IPS DF 6.9 (cell line): ENCODE measurements at places on chromosomes 1 and 21.

- DNase-seq = peak; percentile 77
Observed at GRCh38 chr1:155978325-155978972, at the start of gene ARHGEF2. TSS of gene ARHGEF2 (minus strand) at chr1:155978547. CDS start at chr1:155978427, 120 bp downstream.

GRCh38 chr1:47575855-47576757, 138.3 kb downstream of the FOXD2 start:
- DNase-seq = no peak

DNA sequence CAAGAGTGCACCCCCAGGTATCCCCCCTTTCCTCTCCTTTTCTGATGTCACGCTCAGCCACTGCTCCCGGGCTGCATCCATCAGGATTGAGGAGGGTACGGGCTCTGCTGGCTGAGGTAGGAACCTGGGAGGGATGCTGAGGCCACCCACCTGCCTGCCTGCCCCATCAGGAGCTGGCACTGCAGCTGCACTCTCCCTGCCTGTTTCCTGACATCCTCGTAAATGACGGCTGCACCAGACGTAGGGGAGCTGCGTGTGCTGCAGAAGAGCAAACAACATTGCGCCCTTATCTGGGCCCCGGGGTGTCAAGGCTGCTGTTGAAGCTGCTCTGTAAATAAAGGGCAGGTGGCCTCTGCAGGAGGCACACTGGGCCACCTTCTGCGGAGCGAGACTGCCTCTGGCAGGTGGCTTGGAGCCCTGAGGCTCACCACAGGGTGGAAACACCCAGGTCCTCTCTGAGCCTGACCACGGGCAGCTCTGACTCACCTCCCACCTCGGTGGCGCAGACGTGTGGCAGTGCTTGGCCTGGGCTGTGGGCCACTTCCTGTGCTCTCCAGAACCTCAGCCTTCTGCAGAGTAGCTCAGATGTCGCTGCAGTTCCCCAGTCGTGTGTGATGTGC, 30.9 kb downstream of the SNAP47 start:
- DNase-seq = no peak

DNA sequence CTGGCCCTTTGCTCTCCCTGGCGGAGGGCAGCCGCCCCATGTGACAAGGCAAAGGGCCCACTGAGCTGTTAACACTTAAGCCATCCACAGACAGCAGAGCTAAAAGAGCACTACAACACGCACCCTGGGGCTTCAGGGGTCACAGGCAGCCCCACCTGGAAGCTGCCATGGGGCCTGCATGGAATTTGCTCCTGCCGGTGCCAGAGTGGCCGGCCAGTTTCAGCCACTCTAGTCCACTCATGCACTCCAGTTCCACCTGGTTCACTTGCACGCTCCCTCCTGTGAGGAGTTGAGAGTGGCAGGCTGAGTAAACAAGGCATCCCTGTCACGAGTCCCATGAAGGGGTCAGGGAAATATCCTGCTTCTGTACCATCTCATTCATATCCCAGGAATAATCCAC, 55.3 kb downstream of the RIMS3 start:
- no peak for DNase-seq

DNA sequence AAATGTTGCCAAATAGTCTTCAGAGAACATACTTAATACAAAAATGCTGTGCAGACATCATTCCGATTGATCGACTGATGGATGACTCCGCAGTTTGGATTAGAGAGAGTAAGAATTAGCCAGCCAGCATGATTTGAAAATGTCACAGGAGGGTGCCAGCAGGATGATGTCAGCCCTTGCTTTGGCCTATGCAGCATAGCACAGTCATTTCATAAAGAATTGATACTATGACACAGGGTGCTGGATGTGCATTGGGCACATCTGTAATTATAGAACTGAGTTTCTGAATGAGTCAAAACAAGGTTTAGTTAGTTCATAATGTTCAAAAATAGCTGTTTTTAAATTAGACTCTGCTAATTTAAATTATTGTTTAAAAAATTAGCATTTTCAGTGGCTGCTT, 21.6 kb upstream of the TRAF5 start:
- DNase-seq = no peak

DNA sequence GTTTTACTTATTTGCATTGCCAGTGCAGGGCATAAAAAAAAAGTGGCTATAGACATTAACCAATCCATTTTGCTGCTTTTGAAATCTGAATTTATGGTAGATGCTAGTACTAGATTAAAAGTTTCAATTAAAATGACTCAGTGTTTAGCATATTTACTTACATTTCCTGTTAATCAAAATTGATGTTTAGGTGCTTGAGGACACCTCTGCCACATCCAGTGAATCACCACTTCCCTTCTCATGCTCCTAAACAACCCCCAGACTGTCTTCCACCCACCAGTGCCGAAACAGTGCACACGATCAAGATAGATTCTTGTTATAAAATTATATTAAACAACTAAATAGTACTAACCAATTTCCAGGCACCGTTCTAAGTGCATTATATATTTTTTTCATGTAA, 32.7 kb downstream of the HSD17B7 start:
- no peak for DNase-seq

DNA sequence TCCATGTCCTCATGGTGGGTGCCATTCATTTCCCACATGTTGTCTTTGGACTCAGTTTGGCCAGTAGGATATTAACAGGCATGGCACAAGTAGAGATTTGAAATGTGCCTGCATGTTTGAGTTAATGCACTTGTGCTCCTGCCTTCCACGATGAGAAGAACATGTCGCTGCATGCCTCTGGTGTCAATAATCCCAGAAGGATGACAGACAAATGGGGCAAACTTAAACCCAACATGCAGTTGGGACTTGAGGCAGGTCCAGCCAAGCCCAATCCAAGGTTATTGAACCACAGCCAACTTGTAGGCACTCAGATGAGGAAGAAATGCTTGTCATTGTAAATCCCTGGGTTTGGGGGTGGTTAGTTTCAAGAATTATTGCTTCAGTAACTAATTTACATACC, 174.6 kb downstream of the TRIM33 start:
- DNase-seq = no peak

DNA sequence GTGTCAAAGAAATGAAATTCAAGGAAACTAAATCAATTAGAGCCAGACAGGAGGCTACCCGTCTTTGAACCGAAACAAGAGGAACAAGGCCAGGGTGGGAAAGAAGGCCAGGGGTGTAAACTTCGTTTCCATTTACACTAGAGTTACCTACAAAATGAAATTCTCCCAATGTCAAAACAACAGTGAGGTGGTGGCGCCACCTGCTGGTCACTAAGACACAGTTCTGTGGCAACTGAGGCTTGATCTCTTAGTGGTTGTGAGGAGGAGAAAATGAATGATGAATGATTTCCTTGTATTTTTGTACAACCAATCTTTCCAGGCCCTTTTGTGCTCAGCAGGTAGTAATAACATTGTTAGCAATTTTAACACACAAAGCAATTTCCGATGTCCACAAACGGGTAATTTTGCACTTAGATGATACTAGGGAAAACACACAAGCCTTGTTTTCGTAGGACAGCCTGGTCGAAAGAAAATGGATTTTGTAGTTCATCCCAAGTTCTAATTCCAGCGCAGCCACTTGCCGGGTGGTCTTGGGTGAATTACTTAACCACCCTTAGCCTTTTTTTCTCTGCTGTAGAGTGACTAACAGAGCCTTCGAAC, 54.8 kb upstream of the SOD1 start:
- peak; percentile 52 for DNase-seq

DNA sequence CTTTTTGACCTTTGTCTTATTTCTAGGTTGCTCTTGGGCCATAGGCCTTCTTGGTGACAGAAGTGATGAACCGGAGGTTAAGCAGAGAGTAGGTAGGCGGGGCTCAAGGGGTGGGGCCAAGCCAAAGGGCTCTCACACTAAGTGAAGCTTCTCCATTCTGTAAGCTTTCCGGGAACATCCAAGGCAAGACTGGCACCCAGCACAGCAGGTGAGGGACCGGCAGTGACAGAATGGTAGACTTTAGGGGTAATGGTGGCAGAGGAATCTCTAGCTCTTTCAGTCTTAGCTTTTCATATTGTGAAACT, at the start of gene TNFAIP8L2:
TSS of gene TNFAIP8L2 (plus strand) at position 135 of the 305 bp plus-strand sequence. CDS start 2,049 bp downstream, outside the sequence.
- DNase-seq = no peak

GRCh38 chr1:163656095-163656759, 334.5 kb downstream of the NUF2 start:
- no peak for DNase-seq

GRCh38 chr1:246815693-246816270, 91.6 kb downstream of the SCCPDH start:
- no peak for DNase-seq

GRCh38 chr1:199675937-199676336, 351.6 kb upstream of the NR5A2 start:
- no peak for DNase-seq

- DNase-seq = no peak
Observed at GRCh38 chr1:107003972-107004371, 52.5 kb upstream of the PRMT6 start.

DNA sequence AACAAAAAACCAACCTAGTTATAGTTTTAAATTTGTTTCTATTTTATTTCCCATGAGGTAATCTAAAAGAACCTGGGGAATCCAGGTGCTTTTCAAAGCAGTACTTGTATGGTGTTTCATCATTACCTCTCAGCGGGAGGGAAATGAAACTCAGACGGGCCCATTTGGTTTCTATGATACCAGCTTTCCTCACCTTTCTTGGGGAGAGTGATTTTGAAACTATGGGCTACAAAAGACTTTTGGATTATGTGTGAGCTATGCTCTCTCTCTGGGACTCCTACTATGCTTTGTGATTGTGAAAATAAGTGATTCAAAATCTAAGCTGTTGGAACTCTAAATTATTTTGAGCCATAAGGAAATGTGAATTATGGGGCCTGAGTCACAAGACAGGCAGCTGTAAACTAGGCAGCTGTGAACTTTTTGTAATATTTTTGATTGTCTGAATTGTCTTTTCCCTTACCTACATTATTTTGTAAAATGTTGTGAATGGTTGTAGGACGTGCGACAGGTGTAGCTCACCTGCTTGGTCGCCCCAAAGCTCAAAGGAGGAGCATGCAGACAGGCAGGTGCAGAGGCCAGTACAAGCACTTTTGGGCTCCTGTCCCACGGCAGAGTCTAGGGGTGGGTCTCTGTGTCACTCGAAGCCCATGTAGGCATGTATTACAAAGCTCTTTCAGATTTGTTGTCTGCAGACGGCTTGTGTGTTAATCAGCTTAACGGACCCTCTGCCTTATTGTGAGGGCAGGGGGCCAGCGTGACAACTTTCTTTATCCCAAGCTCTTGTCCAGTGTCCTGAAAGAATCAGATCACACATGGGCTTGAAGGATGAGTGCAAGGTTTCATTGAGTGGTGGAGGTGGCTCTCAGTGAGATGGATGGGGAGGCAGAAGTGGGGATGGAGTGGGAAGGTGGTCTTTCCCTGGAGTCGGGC, 64.8 kb upstream of the BACH1 start:
- DNase-seq = no peak

GRCh38 chr1:91725618-91725988, 160.3 kb downstream of the TGFBR3 start:
- no peak for DNase-seq

GRCh38 chr1:228289996-228290881, 82.4 kb downstream of the OBSCN start:
- DNase-seq = no peak

DNA sequence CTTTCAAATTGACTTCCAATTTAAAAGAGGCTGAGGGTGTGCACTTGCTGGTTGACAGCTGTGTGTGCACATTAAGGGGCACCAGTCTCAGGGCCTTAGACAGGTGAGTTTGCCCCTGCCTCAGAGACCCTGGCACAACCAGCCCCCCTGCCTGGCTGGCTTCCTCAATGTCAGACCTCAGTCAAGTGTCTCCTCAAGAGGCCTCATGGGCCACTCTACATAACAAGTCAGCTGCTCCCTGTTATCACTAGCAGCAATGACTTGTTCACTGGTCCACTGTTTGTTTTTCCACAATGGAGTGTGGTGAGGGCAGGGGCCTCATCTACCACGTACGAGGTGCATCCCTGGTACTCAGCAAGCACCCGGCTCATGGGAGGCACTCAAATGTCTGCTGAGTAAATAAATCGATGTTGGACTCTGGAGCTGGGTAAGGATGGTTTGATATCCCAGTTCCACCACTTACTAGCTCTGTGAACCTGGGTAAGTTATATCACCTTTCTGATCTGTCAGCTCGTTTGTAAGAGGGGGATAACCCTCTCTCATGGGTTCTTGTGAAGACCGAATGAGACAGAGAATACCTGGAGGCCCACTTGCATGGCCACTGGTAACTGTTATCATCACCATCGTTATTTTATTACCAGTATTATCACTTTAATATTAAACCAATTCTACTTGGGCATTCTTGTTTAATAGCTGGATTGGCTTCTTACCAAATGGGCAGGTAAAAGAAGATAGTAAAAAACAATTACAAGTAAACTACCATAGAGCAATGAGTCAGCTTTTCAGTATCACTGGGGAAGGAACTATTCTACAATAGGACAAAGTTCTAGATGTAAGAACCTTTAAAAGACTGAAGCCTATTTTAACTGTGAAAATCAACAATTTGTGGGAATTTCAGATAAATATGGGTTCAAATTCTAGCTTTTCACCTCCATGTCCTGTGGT, 64.6 kb downstream of the SLC66A1 start:
- DNase-seq = no peak

GRCh38 chr1:150973258-150973835, 1.3 kb downstream of the CERS2 start:
- no peak for DNase-seq

GRCh38 chr1:37807220-37807554, 403 bp upstream of the C1orf122 start:
- DNase-seq = no peak

DNA sequence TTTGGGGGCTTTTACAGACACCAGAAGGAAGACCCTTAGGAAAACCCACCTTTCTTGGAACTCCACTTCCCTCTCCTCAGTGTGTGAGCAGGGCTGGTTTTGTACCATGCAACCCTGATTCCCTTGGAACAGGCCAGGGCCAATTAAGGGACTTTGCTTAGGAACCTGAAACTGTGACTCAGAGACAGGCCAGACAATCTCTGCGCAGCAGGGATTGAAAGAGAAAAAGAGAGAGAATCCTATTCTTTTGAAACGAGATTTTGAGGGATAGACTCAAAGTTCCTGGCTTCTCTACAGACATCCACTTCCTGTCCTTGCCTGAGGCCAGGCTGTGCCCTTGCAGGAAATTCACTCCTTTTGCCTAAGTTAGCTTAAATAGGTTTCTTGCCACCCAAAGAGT, 23.1 kb upstream of the C1orf198 start:
- DNase-seq = no peak

DNA sequence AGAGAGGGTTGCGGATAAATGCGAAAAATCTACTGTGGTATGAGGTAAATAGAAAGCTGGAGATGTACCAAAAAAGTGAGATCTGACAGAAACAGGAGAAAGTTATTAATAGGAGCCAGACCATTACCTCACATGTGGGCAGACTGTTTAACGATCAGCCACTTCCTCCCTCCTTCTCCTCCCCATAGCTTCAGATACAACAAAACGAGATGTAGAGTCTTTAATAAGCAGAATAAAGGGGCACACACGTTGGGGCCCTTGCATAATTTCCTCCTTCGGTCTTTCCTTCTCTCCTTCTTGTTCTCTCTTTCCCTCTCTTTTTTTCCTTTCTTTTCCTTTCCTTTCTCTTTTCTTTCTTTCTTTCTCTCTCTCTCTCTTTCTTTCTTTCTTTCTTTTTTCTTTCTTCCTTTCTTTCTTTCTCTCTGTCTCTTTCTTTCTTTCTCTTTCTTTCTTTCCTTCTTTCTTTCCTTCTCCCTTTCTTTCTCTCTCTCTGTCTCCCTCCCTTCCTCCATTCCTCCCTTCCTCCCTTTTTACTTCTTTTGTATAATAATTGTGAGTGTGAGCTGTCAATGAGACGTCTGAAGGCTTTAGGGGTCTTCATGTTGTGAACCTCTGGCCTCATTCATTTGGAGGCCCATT, 242.1 kb downstream of the GRIK1 start:
- DNase-seq = no peak
